CD4-positive, alpha-beta T cell treated with Interferon alpha-2 for 1 hour (primary cell): ENCODE measurements at places on chromosomes 2 and 18.

DNA sequence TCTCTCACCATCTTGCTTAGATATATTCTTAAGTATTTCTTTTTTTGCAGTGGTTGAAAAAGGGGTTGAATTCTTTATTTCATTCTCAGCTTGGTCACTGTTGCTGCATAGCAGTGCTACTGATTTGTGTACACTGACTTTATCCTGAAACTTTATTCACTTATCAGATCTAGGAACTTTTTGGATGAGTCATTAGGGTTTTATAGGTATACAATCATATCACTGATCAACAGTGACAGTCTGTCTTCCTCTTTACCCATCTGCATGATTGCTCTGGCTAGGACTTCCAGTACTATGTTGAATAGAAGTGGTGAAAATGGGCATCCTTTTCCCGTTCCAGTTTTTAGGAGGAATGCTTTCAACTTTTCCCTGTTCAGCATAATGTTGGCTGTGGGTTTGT is 6.5 kb downstream of the STARD6 start:
- DNase-seq, result no peak

GRCh38 chr18:31996007-31996406 is 22.6 kb upstream of the RNF125 start:
- no peak for DNase-seq

GRCh38 chr2:232376260-232376659 is 2.3 kb upstream of the ALPP start:
- no peak for DNase-seq

DNA sequence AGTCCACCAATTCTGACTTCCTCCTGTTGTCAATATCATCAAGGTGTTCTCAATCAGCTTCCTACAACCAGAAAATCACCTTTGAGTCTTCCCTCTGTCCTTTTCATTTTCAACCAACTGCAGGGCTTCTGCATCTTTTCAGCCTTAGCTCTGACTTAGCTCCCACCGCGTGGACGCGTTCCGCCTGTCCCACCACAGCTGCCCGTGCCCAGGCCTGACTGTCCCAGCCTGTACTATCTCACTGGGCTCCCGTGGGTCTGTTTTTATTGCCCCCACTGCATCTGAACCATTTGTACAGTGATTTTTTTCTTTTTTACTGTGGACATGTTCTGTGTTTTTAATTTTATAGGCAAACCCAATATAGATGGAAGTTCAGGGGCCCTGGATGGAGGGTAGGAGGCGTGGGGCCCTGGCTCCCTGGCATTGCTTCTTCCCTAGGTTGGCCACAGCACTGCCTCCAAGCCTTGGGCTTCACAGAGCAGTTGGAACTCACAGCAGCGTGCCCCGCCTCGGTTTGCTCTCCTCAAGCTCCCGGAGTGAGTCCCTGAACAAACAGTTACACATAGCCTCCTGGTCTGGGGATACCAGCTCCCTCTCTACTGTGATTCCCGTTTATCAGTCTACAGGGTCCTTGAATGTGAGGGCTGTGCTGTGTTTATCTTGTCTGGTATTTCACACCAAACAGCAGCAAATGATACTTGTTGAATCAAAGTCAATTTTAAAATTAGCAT is 280.6 kb upstream of the PXDN start:
- DNase-seq, result no peak

GRCh38 chr2:238216651-238217184 is 13.2 kb upstream of the ILKAP start:
- no peak for DNase-seq

DNA sequence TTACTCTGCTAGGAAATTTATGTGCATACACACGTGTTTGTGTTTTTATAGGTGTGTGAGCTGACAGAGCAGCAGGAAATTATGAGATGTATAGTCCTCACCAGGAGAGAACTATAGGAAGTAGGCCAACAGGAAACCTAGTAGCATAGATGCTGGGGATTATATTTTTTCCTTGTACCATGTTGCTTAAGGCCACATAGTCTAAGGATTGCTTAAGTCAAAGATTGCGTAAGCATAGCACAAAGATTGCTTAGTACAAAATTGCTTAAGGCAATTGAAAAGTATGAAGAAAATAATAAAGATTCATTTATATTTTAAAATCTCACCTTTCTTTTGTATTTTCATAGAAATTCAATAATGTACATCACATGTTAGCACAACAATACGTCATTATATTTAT is 18.7 kb upstream of the CCDC102B start:
- no peak for DNase-seq

GRCh38 chr2:205133544-205133943 is 548.8 kb upstream of the NRP2 start:
- no peak for DNase-seq
